ENCODE measurements at places on chromosomes 2 and 18.

DNA sequence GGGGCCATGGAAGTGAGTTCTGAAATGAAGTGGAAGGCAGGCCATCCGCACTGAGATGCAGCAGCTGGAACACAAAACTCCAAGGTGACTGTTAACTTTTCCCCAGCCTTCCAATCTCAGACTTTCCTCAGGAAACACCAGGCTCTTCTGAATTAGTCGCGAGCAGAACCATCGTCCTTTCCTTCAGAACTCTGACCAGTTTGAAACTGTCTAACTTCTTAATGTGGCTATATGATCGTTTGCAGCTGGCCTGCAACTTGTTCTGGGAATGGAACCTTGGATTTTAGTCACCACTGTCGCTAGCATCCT lies 620 bp upstream of the RPL37A start:
- DNase-seq: no peak

DNA sequence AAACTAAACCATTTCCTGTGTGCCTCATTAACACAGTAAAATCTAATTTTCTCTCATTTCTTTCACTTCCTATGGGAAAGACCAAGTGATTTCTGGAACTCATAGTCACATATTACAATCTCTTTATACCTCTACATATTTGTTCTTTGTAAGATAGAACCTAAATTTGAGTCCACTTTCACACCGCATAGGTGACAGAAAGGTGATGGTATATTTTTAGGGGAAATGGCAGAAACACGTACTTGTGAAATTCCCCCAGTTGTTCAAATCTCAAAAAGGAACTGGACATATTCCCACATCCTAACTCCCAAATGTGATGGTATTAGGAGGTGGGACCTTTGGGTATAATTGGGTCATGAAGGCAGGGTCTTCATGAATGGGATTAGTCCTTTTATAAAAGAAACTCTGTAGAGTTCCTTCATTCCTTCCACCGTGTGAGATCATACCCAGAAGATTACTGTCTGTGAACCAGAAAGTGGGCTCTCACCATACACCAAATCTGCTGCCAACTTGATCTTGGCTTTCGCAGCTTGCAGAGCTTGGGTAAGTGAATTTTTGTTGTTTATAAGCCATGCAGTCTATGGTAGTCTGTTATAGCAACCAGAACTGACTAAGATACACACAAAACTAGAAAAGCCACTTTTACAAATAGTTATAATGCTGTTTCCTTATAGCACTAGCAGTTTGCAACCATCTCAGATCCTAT lies 542.1 kb downstream of the DSC3 start:
- no peak for DNase-seq

GRCh38 chr2:126949775-126950174 lies 51.1 kb downstream of the TEX51 start:
- no peak for DNase-seq

- no peak for DNase-seq
Observed at GRCh38 chr2:46489423-46490174, 10.2 kb downstream of the TMEM247 start.

- no peak for DNase-seq
Observed at GRCh38 chr2:182920631-182921056, 54.2 kb upstream of the FRZB start.

- DNase-seq: no peak
Observed at GRCh38 chr2:189628817-189629530, 32.3 kb upstream of the ASNSD1 start.

All from stimulated activated CD8-positive, alpha-beta memory T cell treated with anti-CD3 and anti-CD28 coated beads, Interleukin-2, amount 100 ng/mL, for 1 hour (primary cell).